ENCODE measurements at places on chromosomes 7 and 10.

- no peak for DNase-seq
Measured at GRCh38 chr10:33271969-33272583, 62.4 kb downstream of the NRP1 start.

- DNase-seq, result no peak
Measured at GRCh38 chr7:29511851-29512250, 51.8 kb upstream of the PRR15 start.

- no peak for DNase-seq
Measured at GRCh38 chr7:70178787-70179186, 580.5 kb downstream of the AUTS2 start.

GRCh38 chr7:41847606-41848005 lies 144.7 kb upstream of the INHBA start:
- no peak for DNase-seq
